WTC11 (cell line): ENCODE measurements at places on chromosomes 2 and 18.

DNA sequence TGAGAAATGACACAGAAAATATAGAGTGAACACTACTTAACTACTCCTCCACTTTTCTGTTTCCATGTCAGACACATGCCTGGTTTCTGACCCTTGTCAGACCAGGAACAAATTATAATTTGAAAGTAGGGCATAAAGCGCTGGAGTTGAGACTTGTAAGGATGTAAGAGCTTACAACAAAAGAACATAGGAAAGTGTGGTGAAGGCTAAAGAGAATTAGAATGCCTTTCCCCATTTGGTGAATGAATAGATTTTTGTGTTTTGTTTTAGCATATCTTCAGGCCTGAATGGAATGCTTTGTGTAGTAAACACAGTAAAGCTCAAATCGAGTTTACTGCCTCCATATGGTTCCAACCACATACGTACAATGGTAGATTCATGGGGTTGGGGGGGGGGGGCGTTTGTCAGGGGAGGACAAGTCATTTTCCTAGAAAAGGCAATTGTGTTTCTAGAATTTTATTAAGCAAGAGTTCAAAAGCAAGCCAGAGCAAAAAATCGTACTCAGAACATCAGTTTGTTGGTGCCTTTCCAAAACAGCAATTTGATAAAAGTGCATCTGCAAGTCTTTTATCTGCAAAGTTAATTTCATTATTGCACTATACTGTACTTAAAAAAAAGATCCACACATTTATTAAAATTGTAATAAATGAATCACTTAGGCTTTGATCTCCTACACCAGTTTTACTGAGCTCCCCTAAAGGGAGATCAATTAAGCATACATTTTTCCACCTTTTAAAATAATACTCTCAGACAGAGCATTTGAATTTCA lies 30.9 kb downstream of the NRXN1 start:
- DNase-seq: no peak

DNA sequence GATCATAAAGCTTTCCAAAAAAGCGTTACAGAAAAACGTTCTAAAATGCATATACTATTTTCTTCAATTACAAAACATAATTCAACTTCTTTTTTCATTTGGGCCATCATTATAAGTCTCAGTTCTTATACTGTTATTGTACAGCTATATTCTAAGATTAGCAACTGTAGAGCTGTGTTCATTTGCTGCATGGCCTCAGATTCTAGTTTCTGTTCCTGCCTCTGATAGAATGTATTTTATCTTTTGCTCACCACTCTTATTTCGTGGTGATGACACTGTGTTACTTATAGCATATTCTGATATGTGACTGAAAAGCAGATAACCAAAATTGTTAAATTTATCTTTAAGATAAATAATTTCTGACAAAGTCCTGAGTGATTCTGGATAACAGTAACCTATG lies 67.2 kb downstream of the PTRHD1 start:
- DNase-seq: no peak

DNA sequence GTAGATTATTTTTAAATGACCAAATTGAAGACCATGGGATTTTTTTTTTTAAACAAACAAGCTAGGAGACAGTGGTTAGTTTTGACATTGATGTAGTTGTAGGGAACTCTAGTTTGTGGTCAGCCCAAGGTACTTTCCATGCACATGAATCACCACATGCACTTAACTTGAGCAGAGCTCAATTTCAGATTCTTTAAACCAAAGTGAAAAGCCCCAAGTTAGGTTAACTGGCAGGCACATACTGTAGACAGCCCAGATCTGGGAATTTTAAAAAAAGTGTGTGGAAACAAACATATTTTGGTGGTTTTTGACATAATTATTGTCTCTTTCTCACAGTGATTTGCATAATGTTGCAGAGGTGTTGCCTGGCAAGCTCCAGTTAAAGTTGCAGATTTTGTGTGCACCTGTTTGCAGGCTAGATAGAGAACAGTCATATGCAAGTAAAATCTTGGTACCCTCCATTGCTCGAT lies 88.4 kb downstream of the BCL2L11 start:
- DNase-seq: no peak

DNA sequence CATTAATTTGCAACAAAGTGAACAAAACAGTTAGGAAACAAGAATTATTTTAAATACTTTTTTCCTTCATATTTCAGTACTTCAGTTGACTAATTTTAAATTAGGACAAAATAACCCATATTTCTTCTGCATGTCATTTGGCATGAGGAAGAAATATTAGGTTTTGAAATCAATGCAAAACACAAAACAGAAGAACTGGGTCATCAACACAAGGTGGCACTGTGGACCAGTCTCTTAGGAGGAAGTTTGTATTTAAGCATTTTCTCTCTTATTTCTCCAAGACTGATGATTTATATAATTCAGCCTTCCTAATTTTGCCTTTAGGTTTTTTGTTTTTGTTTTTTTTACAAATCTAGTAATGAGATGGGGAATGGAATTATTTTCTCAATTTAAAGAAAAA lies 352.8 kb upstream of the KCNH7 start:
- DNase-seq: peak; percentile 16

DNA sequence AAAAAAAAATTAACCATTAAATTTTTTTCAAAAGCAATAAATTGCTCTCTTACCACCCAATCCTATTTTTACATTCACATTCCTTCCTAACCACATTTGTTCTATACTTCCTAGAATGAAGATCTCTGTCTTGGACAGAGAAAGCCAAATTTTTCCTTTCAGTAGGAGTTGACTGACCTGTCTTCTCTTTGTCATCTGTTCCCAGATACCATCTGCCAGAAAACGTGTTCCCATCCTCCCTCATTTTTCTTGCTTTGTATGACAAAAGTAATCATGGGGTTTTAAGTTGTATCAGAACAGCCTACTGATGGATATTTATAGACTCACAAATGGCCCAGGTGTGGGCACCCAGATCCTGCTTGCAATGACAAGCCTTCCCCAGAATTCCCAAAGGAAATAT lies 182.1 kb downstream of the CYP26B1 start:
- no peak for DNase-seq

DNA sequence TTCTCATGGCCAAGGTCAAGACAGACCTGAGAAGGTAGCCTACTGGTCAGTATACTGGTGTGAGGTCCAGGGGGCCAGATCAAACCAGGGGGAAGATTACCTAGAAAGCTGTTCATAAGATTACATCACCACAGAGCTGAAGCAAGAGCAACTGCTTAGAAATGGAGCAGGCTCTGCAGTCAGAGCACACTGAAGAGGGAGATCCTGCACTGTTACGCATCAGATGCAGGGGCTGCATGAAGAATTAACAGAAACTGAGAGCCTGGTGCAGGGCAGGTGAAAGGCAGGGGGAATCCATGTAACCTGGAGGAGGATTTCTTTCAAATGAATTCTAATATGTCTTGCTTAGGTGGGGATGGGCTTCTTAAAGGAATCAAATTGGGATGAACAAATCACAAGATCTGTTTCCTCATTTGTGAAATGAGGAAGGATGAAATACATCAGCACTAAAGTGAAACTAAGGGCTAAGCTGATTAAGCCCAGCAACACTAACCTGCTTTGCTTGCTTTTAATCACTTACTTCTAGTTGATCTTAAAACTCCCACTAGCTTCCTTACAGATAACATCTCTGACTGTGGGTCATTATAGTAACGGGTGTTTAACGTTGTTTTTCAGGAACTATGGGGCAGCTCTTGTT lies 74.3 kb upstream of the ADAM23 start:
- DNase-seq: no peak

DNA sequence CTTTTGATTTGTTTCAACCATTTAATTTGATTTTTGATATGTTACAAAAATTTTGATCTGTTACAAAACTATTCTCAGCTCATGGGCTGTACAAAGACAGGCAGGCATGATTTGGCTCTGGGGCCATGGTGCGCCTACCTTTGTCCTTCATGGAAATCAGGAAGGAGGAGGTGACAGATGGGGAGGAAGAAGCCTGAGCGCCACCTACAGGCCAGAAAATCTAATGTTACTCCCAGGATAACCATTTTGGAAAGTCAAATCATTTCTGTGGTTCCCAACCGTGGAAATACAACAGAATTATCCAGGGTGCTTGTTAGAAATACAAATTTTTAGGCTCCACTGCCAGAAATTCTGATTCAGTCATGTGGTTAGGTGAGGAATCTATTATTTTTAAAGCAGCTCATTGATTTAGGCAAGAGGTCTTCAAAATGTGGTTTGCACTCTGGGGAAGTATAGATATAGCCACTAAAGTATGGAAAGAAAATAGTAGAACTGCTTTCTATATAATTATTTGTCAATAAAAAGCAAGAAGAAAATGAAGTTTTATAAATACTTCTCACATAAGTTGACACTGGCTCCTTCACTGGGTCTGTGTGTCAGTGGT lies 93.9 kb downstream of the EVA1A start:
- DNase-seq: peak; percentile 71

DNA sequence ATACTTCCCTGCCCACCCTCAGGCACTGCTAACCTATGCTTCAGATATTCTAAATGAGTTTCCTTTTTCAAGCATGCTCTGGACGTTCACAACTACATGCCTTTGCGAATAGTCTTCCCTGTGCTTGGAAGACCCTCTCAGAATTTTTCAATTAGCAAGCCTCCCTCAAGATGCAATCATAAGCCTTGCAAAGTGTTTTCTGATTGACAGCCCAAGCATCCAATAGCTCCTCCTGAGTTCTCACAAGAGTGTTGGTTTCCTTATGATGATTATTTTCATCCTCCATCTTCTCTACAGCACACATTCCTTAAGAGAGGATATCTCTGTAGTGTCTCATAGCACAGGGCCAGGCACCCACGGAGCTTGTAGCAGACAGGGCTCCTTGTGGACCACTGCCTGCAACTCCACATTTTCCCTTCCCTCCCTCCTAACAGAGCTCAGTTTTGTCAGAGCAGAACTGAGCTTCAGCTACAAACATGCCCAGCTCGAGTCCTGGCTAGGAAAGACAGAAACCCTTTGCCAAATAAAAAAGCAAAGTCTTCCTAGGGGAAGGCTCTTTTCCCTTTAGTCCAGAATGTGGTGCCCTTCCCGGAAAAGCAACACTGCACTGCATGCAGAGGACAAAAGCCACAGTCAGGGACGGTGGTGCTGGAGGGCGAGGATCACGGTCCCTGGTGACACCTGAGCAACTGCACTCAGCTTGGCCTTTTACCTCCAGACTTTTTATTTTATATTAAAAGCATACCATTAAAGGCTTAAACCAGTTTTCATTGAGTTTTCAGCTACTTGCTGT lies 819.8 kb upstream of the ID2 start:
- no peak for DNase-seq

DNA sequence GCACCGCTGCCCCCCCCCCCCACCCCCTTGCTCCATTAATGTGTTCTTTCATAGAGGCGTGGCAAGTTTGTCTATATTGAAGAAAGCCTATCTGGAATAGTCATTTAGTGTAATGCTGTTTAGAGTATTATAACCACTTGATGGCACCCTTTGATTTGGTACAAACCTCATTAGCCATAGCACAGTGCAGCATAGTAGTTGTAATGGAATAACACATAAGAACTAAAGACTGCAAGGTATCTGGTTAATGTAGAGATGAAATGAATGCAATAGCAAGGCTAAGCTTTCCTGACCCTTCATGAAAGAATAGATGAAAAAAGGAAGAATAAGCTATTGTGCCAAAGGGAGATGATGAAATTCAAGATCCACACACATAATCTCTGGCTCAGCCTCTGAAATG lies 81.9 kb downstream of the EHBP1 start:
- DNase-seq: no peak

GRCh38 chr2:195582188-195582587 lies 74.8 kb upstream of the SLC39A10 start:
- DNase-seq: no peak

DNA sequence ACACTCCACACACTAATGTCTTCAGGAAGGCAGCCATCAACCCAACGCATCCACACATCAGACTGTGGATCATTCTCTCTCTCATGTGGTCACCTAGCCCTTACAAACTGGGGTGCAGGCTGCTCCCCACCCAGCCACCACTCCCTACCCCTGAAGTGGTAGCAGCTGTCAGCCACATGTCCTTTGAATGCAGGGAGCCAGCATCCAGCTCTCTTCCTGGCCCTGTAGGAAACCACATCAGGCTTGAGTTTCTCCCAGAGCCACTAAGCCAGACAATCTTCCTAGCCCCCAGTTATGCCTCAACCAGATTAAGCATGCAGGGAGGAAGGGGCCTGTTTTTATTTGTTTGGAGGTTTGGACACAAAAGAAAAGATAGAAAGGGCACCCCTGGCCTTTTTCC lies 52.8 kb upstream of the SPP2 start:
- DNase-seq: no peak

DNA sequence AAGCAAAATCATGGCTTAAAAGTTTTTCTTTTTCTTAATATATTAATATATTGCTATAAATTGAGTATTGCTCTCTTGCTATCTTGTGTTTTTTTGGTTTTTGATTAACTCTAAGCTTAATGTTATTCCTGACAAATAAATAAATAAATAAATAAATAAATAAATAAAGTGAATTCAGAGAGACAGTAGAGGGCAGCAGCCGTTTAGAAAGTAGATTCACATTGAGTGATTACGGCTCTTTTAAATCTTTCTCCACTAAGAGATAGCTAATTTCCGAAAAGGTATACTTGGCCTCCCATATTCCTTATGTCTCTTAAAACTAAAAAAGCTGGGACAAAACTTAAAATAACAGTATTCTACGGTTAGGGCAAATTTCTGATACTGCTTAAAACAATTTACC lies 34.3 kb downstream of the MSH2 start:
- DNase-seq: no peak

- DNase-seq: no peak
Measured at GRCh38 chr18:78647018-78647417, 332.6 kb upstream of the SALL3 start.

DNA sequence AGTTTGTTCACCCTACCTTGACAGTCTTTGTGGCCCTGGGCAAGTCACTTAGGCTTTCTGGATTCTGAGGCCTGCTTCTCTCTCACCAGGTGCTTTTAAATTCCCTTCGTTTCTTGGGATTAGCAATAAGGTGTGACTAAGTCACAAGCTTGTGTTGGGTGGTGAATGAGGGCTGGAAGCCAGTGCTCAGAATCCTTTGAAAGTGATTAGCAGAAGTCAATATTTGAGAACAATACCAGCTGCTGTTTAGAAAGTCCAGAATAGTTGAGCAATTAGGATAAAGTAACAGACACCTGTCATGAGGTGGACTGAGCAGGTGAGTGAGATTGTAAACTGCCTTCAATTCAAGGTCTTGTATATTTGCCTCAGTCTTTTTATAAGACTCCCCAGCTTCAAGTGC lies 19.3 kb upstream of the MGAT5 start:
- no peak for DNase-seq

GRCh38 chr2:71456617-71457016 lies 3.3 kb downstream of the DYSF start:
- DNase-seq: no peak

DNA sequence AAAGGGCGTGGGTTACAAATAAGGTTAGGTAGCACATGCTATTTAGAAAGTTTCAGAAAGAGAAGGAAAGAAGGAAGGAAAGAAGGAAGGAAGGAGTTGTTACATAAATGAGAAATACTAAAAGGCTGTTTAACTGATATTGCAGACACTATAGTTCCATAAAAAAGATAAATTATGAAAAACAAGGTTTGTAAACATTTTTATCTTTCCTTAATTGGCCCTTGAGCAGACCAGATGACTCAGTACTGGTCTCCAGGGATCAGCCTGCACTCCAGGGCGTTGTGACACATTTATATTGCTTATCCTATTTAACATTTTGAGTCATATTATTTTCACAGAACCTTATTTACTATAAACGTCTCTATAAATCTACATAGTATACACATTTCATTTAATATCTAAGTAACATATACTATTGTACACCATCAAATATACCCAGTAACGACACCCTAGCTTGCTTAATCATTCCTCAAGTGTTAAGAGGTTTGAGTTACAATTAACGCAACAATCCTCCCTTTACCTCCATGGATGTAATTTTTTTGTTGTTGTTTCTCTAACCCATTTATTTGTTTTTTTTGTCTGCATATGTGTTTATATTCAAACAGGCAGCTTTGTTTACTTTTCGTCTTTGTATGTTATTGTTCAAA lies 2.8 kb upstream of the RAB31 start:
- no peak for DNase-seq
